ENCODE measurements at places on chromosomes 3 and 15. TPM values are rescaled to one million over a fixed set of nuclear protein-coding genes. Genes with fewer than 3 reads are reported as not detected.

- no peaks in the 10 kb centered on the region for H3K4me1 ChIP-seq
- H3K36me3 ChIP-seq: no peaks in the 10 kb centered on the region
- H3K4me3 ChIP-seq: no peak overlapping the region
Measured at GRCh38 chr3:52435246-52436101, 9.4 kb downstream of the SEMA3G start.

DNA sequence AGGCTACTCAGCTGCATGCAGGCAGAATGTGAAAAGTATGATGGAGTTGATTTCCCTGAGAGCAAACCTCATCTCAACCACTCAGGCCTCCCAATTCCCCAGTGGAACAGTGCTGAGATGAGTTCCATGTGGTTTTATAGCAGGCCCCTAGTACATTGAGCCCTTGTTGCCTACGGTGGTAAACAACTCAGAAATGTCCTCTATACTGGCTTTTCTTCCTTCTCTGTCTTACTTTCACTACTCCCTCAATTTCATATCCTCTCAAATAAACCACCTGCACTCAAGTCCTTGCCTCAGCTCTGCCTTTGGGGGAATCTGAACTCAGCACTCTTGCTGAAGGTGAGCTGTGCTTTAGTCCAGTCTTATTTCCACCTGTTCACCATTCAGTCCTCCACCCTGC is 399.9 kb downstream of the PDCD6IP start:
- no peaks in the 10 kb centered on the region for H3K27me3 ChIP-seq
- H3K36me3 ChIP-seq: no peaks in the 10 kb centered on the region
- DNase-seq: no peak

GRCh38 chr3:50185230-50185629 is 6.2 kb upstream of the GNAT1 start:
- no peaks in the 10 kb centered on the region for H3K4me1 ChIP-seq
- DNase-seq: no peak
- peaks cover 1% of the 10 kb centered on the region for H3K36me3 ChIP-seq
- H3K4me3 ChIP-seq: no peak overlapping the region

DNA sequence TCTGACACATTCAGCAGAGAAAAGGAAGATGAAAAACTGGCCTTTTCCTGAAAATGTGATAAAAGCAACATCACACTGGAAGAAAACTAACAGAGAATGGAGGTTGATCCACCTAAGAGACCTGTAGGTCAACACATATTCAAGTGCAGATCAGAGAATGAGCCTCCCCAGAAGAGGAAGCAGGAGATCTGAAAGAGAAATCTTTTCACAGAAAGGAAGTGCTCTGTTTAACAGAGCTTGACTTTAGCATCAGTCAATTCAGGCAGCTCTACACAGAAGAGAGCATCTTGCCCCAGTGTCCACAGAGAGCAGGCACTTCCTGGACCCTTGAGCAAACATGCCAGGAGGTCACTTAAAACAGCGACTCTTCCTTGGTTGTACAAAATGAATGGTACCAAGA is 655.4 kb upstream of the GBE1 start:
- no peak overlapping the region for H3K4me3 ChIP-seq
- no peak for DNase-seq
- no peak overlapping the region for H3K27ac ChIP-seq
- H3K36me3 ChIP-seq: no peaks in the 10 kb centered on the region
- no peaks in the 10 kb centered on the region for H3K27me3 ChIP-seq
- no peaks in the 10 kb centered on the region for H3K4me1 ChIP-seq

GRCh38 chr3:17158941-17159682 is 274.4 kb downstream of the PLCL2 start:
- no peak for DNase-seq
- H3K27me3 ChIP-seq: no peaks in the 10 kb centered on the region
- no peak overlapping the region for H3K4me3 ChIP-seq
- no peak overlapping the region for H3K27ac ChIP-seq

- H3K4me3 ChIP-seq: no peak overlapping the region
- H3K4me1 ChIP-seq: no peaks in the 10 kb centered on the region
- H3K36me3 ChIP-seq: no peaks in the 10 kb centered on the region
- H3K27me3 ChIP-seq: no peaks in the 10 kb centered on the region
- peak; percentile 48 for DNase-seq
- H3K27ac ChIP-seq: no peak overlapping the region
Measured at GRCh38 chr3:71495708-71496472, 87.6 kb downstream of the FOXP1 start.

GRCh38 chr3:124832782-124833709 is 54.1 kb downstream of the ITGB5 start:
- peaks cover 6% of the 10 kb centered on the region for H3K4me1 ChIP-seq
- peak overlapping the region; percentile 55 for H3K27ac ChIP-seq
- no peaks in the 10 kb centered on the region for H3K27me3 ChIP-seq

DNA sequence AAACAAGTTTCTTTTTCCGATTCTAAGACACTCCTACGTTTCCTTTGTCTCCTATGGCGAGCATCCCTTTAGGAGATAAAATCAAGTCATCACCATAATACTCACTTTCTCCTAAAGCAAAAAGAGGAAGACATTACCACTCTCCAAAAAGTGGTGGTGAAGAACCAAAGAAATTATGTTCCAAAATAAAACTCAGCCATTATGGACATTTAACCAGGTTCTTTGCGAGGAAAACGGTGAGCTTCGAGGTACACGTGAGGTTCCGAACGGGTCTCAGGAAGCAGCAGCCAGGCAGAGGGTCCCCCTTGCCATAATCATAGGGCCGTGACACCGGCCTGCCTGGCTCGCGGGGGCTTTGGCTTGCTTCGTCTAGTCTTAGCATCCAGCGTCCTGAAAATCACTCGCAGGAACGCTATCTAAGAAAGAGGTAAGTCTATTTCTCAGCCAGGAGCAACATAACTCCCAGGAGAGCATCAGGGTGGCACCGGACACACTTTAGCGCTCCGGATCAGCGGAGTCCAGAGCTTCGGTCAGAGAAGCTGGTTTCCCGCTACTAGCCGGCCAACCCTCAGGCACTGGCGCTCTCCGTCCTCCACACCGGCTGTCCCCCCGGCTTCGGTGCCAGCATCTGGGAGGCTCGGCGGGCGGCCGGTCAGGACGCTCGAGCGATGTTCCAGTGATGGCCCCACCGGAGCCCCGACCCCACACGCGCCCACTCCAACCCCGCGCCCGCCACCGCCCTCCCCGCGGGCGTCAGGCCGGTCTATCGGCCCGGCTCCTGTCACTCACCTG is 581 bp downstream of the IP6K1 start:
- no peaks in the 10 kb centered on the region for H3K4me1 ChIP-seq
- peaks cover 33% of the 10 kb centered on the region for H3K36me3 ChIP-seq
- DNase-seq: no peak
- H3K27me3 ChIP-seq: no peaks in the 10 kb centered on the region

DNA sequence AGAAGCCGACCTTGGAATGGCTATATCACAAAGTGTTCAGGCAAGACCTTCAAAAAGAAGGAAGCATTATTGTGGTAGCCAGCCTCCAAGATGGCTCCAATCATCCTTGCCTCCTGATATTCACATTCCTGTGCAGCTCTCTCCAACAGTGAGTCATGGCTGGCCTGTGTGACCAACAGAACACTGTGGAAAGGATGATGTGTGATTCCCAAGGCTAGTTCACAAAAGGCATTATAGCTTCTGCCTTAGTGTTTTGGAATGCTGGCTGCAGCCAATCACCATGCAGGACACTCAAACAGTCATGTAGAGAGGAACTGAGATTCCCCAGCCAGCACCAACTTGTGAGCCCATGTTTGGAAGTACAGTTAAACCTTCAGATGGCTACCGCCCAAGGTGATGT is 102.6 kb downstream of the EFL1 start:
- no peak overlapping the region for H3K4me3 ChIP-seq
- no peak overlapping the region for H3K27ac ChIP-seq
- peaks cover 5% of the 10 kb centered on the region for H3K36me3 ChIP-seq
- H3K27me3 ChIP-seq: no peaks in the 10 kb centered on the region
- H3K4me1 ChIP-seq: no peaks in the 10 kb centered on the region
- DNase-seq: no peak

- H3K4me1 ChIP-seq: peaks cover 3% of the 10 kb centered on the region
- no peak overlapping the region for H3K4me3 ChIP-seq
- no peaks in the 10 kb centered on the region for H3K27me3 ChIP-seq
- peaks cover 3% of the 10 kb centered on the region for H3K36me3 ChIP-seq
- no peak for DNase-seq
- H3K27ac ChIP-seq: no peak overlapping the region
Measured at GRCh38 chr15:100980410-100981046, 61.4 kb downstream of the LRRK1 start.

DNA sequence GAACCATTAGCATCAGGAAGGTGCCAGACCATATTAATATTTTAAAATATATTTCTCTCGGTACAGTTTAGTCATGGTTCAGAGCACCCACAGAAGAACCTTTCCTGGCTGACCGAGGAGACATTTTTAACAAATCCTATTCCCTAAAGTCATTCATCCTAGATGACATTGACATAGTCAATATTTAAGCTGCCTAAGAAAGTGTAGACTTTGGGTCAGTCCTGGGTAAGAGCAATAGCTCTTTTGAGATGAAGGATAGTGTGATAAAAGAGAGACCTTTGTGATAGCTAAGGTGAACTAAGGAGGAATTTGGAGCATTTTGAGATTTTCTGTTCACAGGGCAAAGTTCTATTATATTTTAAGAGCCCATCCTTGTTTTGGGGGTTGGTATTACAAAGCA is 47.5 kb downstream of the ZNF609 start:
- H3K27ac ChIP-seq: peak overlapping the region; percentile 32
- H3K4me1 ChIP-seq: peaks cover 18% of the 10 kb centered on the region
- no peaks in the 10 kb centered on the region for H3K27me3 ChIP-seq
- DNase-seq: no peak
- H3K36me3 ChIP-seq: no peaks in the 10 kb centered on the region

The EEF1AKMT4 gene
- polyA plus RNA-seq: 9.7 TPM

The SNAPC5 gene
- 19.7 TPM for polyA plus RNA-seq

The NUP210 gene
- polyA plus RNA-seq: 0.22 TPM

The CKMT1A gene
- 11.3 TPM for polyA plus RNA-seq
